ENCODE measurements at places on chromosomes 11 and 22.

GRCh38 chr11:105432241-105432995 lies 177.5 kb upstream of the GRIA4 start:
- DNase-seq, result no peak

DNA sequence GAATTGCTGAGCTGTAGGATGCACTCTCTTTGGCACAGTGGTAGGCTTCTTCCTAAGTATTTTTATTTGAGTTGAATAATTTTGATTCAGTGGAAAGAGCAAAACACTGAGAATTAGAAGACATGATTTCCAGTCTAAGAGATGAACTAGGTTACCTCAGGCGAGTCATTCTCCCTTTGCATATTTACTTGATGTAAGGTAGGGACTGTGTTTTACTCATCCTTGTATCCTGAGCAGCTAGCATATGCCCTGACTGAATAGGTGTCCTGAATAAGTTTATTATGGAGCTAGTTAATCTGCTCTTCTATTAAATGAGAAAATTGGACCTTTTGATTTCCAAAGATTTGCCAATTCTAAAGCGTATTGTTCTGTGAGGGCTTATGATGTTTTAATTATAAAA lies 50.7 kb downstream of the STIM1 start:
- no peak for DNase-seq

DNA sequence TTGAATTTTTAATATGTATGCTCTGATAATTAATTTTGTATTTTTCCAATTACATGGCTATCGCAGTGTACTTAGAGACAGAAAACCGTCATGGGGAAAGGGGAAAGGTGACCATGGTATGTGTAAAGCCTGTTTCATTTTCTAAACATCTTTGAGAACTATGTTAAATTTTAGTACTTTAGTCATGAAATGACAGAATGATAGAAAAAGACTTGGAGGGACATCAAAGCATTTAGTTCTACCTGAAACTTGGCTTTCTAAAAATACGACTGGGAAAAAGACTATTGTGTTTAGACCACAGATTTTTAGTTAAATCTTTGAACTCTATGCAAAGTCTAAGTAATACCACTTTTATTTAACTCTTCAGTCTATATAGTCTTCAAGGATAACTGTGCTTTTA lies 54.1 kb downstream of the MAML2 start:
- DNase-seq, result no peak

DNA sequence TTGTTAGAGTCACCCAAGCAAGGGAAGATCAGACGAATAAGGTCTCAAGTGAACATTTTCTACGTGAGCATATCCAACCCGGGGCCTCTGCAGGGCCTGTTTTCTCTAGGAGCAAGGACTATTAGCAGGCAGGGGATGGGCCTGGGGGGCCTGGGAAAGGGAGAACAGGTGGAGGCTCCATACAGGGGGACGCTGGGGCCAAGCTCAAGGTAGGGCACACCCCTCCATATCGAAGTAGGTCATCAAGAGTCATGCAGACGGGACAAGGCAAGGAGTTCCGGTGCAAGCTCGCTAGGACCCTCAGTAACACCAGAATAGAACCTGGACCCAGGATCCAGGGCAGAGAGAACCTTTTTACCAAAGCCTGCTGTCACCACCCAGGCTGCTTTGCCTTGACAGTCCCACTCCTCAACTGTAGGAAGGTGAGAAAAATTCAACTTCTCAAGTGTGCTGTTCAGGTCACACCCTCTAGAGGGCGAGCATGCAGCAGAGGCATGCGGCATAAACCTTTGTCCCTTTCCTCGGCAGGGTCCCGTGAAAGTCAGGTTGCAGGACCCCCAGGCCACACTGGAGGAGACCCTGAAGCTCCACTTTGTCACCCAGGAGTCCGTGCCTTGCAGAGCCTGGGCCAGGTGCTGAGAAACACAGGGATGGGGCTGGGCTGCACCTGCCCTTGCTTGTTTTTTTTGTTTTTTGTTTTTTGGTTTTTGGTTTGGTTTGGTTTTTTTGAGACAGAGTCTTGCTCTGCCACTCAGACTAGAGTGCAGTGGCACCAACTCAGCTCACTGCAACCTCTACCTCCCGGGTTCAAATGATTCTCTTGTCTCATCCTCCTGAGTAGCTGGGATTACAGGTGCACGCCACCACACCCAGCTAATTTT lies 8.6 kb upstream of the APOBEC3B start:
- peak; percentile 61 for DNase-seq

DNA sequence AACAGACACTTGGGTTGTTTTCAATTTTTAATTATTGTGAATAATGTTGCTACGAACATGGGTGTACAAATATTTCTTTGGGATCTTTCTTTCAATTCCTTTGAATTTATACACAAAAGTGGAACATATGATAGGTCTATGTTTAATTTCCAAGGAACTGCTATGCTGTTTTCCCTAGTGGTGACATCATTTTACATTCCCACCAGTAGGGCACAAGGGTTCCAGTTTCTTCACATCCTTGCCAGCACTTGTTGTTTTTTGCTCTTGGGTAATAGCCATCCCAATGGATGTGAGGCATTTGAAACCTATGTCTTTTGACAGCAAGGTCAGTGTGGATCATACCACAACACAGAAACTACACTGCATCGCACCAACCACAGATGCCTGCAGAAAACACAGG lies 41.8 kb upstream of the SCN3B start:
- peak; percentile 37 for DNase-seq

- no peak for DNase-seq
Measured at GRCh38 chr11:16528639-16529038, 172.3 kb upstream of the SOX6 start.

DNA sequence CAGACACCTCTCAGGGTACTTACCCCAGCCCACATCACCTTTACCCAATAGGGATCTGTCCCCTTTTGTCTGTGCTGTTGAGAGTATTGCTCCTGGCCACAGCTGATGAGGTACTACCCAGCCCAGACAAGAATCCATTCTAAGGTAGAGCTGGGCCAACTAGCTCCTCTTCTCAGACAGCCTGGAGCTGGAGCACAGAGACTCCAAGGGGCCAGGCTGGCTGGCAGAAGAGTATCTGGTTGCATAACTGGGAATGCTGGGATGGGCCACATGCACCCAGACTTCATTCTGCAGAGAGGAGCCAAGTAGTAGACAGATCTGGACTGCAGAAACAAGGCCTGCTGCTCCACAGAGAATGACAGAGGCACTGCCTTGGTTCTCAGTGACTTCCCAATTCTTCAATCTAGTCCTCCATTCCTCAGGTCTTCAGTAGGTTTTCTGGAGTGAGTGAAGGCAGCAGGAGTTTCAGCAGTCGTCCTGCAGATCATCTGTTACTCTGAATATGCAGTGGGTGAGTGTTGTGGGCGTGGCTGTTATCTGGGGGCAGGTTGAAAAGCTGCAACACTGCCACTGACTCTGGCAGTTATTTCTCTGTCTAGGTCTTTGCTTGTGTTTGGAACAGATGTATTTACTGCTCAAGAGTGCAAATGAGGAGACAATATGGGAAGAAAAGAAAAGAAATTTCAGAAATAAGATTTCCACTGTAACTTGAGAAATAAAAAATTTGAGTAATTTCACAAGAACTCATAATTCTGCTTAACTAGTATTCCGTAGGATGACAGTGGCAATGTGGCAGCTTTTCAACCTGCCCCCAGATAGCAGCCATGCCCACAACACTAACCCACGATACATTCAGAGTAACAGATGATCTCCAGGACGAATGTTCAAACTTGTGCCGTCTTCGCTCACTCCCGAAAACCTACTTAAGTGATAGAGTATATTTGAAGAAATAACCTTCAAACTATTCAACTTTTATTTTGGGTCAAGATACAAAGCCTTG lies 34.9 kb downstream of the MAPK1 start:
- peak; percentile 23 for DNase-seq

GRCh38 chr22:31099841-31100761 lies 7.3 kb downstream of the SELENOM start:
- DNase-seq, result no peak

GRCh38 chr11:89540826-89541225 lies 49.7 kb upstream of the NOX4 start:
- DNase-seq, result no peak

GRCh38 chr22:41229730-41230400 lies 10.9 kb downstream of the CHADL start:
- no peak for DNase-seq

GRCh38 chr11:70876685-70877084 lies 375.7 kb downstream of the SHANK2 start:
- DNase-seq, result no peak

- DNase-seq, result no peak
Measured at GRCh38 chr22:32325416-32325801, 32.3 kb upstream of the RFPL3 start.

DNA sequence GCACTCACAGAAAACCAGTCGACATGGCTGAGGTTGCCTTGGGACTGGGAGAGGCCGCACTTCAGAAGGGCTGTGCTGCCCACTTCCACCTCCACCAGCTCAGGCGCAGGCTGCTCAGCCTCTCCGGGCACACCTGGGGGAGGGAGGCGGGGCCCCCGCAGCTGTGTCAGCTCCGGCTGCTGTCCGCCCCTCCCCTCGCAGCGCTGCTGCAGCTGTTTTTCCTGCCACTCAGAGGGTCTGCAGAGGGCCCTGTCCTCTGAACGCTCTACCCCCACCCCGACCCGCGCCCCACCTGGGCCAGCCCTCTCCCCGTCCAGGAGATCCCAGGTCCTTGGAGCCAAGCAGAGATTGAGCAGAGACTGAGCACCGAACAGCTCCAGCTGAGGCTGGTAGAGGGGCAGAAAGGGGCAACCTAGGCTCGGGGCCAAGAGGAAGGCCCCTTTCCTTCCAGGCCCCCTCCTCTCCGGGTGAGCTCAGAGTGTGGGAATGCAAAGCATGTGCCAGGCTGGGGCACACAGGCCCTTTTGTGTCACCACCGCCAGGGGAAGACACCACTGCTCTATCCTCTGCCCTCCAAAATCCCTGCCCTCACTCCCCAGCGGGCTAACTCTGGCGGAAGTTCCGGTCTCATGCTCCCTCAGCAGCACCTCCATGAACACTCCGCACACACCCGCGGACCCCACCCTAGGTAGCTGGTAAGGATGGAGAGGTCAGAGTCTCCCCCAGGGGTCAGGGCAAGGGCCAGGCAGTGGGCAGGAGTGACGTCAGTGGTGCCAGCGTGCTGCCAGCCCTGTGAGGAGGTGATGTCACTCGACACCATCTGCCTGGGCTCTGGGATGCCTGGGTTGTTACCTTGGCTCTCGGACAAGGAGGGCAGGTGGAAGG lies 1.6 kb downstream of the MCAM start:
- no peak for DNase-seq

DNA sequence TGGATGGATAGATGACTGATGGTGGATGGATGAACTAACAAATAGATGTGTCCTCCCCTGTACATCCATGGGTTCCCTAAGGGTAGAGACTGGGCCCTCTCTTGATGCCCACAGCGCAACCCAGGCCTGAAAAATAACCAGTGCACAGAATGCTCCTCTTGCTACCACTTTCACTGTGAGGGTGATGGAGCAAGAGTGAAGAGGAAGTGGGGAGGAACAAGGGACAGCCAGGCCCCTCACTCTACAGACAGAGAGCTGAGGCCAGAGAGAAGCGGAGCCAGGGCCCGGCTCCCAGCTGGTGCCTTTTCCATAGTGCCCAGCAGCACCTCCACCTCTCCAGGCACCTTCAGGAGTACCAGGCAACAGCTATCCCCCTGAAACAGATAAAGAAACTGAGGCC lies 67.7 kb downstream of the THAP12 start:
- no peak for DNase-seq

GRCh38 chr22:20400606-20401375 lies 6.8 kb downstream of the ZNF74 start:
- DNase-seq, result no peak

- no peak for DNase-seq
Measured at GRCh38 chr22:20384865-20385264, 9.1 kb upstream of the ZNF74 start.

GRCh38 chr22:45223304-45224117 lies 17.2 kb downstream of the KIAA0930 start:
- DNase-seq, result no peak

DNA sequence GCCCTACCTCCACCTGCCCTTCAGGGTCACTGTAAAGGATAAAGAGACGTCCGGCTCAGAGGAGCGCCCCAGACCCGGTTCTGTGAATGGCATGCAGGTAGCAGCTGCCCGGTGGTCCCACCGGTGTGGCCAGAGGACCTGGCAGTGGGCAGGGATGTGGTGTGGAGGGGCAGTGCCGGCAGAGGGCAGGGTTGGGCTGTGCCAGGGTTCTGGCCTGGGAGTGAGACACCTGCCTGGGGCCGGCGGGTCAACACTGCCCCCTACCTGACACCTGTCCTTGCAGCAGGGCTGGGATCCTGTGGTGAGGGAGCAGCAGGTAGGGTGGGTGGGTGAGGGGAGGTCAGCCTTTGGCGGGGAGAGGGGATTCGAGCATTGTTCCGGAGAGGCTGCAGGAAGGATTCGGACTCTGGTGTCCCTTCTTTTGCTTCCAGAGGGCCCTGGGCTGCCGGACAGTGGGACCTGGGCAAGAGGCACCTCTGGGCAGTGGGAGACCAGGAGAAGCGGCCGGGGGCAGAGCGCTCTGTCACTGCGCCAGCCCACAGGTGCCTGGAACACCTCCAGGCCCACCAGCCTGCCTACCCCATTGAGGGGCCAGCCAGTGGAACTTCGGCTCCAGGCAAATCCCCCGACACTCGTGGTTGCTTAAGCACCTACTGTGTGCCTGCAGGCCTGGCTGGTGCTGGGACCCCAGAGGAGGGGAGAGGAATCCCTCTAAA lies 1.6 kb upstream of the PHLDA2 start:
- DNase-seq, result peak; percentile 44

- no peak for DNase-seq
Measured at GRCh38 chr11:129998905-129999304, 3.7 kb downstream of the PRDM10 start.

DNA sequence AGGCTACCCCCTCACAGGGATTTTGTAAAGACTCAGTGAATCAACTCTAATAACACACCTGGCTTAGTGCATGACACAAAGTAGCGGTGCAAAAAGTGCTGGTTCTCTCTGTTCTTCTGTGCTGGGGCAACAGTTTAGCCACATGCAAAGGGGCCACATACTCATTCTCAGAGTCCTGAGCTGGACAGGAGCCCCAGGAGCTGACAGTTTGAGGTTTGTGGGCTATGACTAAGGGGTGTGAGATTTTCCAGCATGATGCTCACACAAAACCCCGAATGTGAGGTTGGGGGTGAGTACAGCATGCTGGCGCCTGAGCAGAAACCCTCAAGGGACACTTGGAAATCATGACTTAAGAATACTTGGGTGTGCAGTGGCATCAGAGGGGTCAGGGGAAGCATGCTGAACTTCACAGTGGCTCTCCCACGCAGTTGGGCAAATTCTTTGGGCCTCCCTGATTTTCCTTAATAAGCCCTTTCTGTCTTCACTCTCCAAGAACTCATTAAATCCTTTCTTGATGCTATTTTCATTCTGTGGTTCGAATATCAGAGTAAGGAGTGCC lies 31.0 kb downstream of the TMPRSS5 start:
- peak; percentile 63 for DNase-seq

All from foreskin fibroblast (primary cell).